ENCODE measurements at places on chromosomes 5 and 9.

- no peak for DNase-seq
Measured at GRCh38 chr5:113343343-113343742, 91.4 kb downstream of the TSSK1B start.

GRCh38 chr5:82397741-82398320 lies 119.7 kb upstream of the RPS23 start:
- DNase-seq: no peak

DNA sequence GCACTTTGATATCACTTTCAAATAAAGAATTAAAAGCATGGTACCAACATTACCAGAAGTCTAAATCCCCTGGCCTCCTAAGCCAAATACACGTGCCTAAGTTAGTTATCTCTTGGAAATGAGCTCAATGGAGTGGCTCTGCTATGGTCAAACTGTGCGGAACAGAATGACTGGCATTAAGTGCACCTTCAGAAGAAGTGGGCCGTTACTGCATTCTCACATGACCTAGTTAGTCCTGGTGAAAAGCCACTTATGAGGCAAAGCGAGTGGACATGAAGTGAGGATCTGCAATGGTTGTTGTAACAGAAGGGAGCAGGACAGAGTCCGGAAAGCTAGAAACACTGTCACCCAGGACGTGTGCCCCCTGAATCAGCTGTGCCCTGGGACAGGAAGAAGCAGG lies 633.1 kb downstream of the IRX1 start:
- no peak for DNase-seq

GRCh38 chr5:160929360-160929759 lies 77.3 kb upstream of the ATP10B start:
- no peak for DNase-seq

DNA sequence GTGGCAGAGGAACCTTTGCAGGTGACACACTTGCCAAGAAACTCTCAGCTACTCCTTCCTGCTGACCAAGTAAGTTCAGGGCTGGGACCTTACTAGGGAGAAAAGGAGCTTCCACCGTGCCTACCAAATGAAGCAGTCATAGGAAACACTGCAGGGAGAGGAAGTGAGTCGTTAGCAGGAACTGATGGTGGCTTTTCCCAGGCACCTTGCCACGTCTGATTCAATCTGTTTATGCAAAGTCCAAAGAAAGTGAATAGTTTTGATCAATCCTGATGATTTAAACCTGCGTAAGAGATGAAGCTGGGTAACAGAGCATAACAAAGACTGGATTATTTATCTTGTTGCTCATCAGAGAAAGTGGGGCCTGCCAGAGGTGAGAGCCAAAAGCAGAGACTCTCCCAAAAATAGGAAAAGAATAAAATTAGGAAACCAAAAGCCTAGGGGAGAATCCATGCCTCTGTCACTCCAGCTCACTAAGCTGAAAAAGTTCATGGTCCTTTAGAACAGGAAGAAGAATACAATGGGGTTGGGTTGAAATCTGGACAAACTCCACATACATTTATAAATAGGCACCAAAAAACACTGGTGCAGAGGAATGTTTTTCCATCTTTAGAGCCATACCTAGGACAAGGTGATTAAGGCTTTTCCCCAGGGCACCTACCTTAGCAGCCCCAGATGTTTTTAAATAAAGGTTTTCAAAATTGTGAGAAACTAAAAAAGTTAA lies 9.3 kb upstream of the PFDN1 start:
- DNase-seq: no peak

DNA sequence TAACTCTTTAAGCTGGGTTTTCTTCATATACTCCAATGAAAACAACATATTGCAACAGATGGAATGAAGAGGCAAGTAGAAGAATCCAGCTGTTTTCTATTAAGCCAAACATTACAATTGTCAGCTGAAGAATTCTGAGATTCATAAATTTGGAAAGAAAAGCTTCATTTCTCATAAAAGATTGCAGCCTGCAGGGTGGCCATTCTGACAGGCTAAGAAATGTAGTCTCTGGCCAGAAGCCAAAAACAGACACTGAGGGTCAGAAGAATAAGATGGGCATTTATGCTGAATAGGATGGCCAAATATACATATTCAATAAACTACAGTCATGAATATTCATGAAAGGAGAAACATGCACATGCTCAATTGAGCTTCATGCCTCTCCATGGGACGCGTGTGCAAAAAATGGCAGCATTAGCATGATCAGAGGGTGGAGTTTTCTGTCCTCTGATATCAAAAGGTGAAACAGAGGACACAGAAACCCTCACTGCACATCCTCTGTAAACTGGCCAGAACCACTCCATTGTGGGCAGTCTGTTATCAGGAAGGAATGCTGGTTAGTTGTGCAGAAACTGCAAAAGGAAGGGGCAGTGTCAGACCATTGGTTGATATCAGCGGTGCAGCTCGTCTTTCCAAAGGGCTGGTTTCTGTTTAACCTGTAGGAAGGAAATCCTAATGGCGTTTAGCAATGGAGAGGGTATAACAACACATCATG lies 50.2 kb downstream of the FXN start:
- DNase-seq: no peak

- DNase-seq: no peak
Measured at GRCh38 chr9:87609002-87609401, 111.3 kb downstream of the DAPK1 start.

Data from NCI-H1417 treated with DMSO at 0.1 percent for 48 hours (cell line).